GDM1 (cell line): ENCODE measurements at places on chromosomes 5 and 9.

DNA sequence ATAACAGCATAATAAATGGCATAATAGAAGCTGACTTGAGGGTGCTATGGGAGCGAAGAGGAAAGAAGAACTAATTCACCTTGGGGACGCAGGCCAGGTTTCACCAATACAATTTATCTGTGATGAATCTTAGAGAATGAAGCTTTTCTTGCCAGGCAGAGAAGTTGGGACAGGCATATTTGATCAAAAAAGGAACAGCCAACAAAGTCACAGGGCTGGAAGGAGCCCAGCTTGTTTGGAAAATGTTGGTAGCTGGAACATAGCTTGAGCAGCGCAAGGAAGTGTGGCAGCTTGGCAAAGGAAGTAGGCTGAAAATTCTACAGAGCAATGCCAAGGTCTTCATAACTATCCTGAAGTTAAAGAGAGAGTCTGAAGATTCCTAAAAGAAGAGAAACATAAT, 181.5 kb upstream of the OR13F1 start:
- no peak for DNase-seq

GRCh38 chr5:83921666-83922193, 201.1 kb upstream of the HAPLN1 start:
- no peak for DNase-seq

DNA sequence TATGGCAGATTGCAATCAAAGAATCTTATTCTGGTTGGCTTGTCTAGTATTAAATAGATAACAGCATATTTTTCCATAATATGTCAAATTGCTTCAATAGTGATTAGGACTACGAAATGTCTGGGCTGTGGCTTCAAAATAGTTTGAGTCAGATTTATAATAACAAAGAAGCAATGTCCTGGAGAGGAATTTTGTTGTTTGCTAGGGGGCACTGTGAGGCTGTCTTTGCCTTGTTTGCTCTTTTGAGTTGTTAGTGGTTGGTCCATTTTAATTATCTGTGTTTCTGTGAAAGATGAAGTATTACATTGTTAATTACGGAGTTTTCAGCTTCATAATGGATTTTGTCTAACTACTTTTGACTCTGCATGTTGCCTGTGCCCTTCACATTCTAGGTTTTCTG, 713.6 kb downstream of the TLE4 start:
- no peak for DNase-seq

DNA sequence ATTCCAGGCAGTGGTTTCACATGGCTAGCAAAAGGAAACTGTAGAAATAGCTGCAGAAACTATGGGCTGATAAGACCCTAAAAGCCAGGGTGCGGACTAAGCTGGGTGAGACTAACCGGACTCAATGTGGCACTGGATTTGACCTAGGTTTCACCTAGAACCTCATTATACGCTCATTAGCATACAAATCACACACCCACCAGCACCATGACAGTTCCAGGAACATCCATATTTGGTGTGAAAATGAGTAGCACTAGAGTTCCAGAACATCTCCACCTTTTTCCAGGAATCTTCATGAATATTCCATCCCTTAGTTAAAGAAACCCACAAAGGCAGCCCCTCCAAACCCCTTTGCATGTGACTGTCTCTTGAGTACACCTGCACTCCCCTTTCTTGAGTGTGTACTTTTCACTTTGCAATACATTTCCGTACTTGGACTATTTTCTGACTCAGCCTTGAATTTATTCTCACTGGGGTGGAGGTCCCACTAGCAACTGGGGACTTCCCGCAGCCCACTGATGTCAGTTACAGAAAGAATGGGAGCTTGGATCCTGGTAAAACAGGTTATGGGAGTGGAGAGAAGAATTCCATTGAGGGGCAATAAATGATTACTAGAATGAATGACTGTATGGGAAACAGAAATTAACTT, 58.0 kb upstream of the SPATA31C2 start:
- no peak for DNase-seq

GRCh38 chr5:127643607-127644006, 5.3 kb upstream of the CTXN3 start:
- DNase-seq: no peak

DNA sequence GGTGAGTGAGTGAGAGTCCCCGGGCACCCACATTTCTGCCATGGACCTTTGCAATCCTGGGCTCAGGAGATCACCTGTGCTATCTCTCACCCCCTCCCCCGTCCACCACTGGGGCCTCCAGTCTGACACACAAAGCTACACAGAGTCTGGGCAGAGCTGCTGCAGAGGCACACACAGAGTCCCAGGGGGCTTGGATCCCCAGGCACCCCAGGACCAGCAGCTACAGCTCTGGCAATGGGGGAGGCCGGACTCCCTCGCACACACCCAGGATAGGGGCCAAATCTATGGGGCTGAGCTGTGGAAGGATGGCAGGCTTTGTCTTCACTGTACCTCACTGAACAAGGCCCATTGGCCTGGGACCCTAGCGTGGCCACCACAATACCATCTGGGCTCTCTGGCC, 328.8 kb downstream of the MAN2A1 start:
- DNase-seq: no peak

GRCh38 chr9:92636627-92637026, 33.3 kb downstream of the IPPK start:
- DNase-seq: no peak

GRCh38 chr5:172891716-172892421, 57.8 kb downstream of the ERGIC1 start:
- DNase-seq: no peak

GRCh38 chr9:75001719-75002421, 26.2 kb downstream of the CARNMT1 start:
- DNase-seq: peak; percentile 58

- no peak for DNase-seq
Measured at GRCh38 chr9:129664746-129665388, 580 bp upstream of the PRRX2 start.

GRCh38 chr9:124221676-124222075, 36.1 kb upstream of the NEK6 start:
- DNase-seq: no peak

GRCh38 chr5:73672132-73672531, 46.1 kb downstream of the ARHGEF28 start:
- DNase-seq: no peak

DNA sequence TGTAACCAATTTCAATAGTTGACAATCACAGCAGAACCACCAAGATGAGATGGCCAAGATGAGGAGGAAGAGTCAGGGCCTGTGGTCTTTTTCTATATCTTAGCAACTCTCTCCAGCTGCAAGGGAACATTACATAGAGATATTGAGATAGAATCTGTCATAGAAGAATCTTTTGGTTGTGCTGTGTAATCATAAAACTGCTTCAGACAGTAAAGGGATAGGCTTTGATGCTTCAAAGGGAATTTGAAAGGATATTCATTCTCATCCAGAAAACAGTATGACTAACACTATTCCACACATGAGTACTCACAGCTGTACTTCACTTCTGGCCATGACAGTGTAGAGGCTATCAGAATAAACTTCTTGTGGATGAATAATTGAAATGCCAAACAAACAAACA, 145.9 kb downstream of the YIPF5 start:
- DNase-seq: no peak

DNA sequence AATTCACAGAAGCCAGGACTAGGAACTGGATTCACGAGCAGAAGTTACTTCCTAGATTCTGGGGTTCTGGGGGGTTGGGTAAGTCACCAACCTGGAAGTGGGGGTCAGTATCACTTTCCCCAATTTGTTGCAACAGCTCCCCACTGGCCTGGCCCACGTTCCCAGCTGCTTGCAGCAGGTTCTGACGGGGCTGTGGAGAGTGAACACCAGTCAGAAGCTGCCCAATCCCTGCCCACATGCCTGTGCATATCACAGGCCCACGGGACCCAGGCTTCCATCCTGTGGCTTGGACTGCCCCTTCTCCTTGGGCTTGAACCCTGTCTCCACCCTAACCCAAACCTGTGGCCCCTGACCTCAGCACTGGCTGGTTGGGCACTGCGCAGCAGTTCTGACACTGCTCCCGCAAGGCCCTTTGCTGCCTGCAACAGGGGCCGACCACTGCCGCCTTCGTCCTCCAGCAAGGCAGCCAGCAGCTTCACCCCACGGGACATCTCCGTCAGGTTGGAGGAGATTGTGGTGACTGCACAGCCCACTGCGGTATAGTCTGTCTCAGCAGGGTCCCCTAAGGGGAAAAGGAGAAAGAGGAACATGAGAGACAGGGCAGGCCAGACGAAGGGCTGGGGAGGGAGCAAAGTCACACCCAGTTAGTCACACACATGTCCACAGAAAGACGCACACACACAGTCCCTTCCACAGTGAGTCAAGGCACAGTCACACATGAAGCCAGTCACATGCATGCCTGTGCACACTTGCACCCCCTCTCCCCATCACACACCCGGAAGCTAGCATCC, 13.1 kb downstream of the TLN1 start:
- no peak for DNase-seq

- DNase-seq: no peak
Measured at GRCh38 chr9:1120500-1121165, 70.5 kb downstream of the DMRT2 start.

DNA sequence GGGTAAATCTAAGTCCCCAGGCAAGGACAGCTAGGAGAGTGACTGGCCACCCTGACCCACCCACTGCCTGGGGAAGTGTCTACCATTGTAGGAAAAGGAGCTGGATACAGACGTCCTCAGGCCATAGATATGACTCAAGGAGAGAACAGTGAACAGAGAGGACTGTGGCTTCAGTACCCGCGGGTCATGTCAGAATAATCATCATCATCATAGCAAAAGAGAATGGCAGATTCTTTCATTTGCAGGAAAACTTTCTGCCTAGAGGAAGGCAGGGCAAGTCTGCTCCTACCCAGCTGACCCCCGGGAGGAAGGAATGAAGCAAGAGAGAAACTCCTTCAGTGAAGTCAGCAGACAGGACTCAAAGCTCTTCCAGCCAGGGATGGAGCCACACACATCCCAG, 52.2 kb upstream of the UBTD2 start:
- no peak for DNase-seq

- no peak for DNase-seq
Measured at GRCh38 chr5:5183189-5183699, 43.1 kb downstream of the ADAMTS16 start.

- DNase-seq: no peak
Measured at GRCh38 chr5:545641-546375, 21.6 kb upstream of the SLC9A3 start.

DNA sequence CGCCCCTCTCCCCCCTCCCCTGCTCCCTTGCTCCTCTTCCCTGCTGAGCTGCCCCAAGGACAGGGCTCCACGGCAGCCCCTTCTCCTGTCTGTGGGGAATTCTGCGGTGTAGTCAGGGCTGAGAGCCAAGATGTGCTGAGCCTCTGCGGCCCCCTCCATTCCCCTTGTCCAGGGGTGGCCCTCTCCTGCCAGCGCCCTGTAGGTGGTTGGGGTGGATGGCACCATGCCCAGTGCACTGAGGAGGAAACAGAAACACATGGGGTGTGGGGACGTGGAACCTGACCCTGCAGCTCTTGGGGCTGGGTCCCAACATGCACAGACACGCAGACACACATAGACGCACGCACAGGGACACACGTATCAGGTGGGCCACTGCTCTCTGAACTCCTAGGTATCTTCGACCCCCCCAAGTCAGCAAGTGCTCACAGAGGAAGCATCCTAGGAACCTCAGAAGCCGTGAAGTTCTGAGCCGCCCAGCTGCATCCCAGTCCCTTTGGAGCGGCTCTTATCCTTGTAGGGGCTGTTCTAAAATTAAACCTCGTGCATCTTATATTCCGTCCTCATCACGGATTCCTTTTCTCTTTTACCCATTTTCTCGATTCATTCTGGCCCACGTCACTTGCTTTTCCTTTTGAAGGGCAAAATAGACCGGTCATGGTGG, 64.8 kb downstream of the HMCN2 start:
- no peak for DNase-seq

- no peak for DNase-seq
Measured at GRCh38 chr9:42386477-42386876, 203.0 kb downstream of the SPATA31A6 start.

DNA sequence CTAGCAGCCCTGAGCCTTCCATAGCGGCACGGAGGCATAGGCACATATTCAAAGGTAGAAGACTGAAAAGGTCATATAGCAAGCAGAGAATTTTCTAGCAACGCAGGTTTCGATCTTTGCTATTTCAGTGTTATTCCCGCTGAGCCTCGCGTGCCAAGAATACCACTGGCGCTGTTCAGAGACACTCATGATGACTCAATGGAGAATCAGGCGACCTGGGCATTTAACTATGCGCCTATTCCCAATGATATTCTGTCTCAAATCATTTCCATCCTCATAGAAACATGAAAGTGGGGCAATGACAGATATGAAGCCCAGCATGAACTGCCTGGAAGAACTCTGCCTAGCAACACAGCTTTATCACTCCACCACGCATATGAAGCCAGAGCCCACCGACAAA, 59.9 kb downstream of the EFNA5 start:
- DNase-seq: no peak

GRCh38 chr9:31492229-31492628, 892.2 kb upstream of the ACO1 start:
- DNase-seq: no peak

DNA sequence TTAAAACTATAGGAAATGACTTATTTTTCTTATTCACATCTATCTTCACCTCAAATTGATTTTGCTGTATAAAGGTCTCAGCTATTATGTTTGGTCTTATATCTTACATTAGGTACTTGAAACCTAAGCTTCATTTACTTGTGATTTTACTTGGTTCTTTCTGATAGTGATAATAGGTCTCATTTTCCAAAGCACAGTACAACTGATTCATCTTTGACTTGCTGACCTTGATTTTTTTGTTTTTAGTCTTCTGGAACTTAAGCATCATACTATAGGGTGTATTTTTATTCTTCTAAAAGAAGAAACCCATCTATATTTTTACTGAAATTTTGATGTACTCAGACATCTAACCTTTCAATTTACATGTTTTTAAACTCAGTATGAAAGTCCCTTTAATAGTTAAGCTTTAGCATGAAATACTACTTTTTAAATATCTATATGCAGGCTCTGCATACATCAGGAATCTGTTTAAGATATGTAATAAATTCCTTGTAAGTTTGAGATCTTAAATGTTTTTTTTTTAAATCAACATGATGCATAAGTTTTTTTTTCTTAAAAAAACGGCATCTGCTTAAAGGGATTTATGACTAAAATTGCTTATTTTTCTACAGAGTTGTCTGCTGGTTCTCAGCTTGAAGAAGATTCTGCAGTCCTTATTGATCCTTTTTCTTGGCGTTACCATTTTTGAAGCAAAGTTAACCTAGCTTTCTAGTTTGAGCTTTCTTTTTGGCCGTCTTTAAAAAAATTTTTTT, 13.3 kb downstream of the MATR3 start:
- no peak for DNase-seq

GRCh38 chr5:139670369-139671095, 22.4 kb downstream of the CXXC5 start:
- peak; percentile 81 for DNase-seq

GRCh38 chr5:160802592-160802991, 49.4 kb downstream of the ATP10B start:
- DNase-seq: peak; percentile 10

- no peak for DNase-seq
Measured at GRCh38 chr9:89723469-89724100, 118.8 kb downstream of the GADD45G start.

DNA sequence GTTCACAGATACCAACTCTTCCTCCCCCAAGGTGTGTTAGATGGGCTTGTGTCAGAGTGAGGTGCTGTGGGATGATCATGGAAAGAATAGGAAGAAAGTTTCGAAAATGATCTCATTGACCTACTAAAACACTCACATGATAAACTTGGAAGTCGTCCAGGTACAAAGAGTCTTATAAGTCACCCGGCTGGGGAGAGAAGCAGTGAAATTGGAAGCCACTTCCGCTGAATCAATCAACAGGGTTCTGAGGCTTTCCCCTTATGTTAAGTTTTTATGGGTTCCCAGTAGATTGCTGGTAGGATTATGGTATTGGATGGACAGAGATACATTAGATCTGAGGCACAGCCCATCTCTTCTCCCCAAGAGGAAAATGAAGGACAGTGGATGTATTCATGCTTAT, 218.8 kb upstream of the MSX2 start:
- DNase-seq: no peak
